Spleen (tissue), 13 donors: ENCODE measurements at places on chromosomes 4 and X.

DNA sequence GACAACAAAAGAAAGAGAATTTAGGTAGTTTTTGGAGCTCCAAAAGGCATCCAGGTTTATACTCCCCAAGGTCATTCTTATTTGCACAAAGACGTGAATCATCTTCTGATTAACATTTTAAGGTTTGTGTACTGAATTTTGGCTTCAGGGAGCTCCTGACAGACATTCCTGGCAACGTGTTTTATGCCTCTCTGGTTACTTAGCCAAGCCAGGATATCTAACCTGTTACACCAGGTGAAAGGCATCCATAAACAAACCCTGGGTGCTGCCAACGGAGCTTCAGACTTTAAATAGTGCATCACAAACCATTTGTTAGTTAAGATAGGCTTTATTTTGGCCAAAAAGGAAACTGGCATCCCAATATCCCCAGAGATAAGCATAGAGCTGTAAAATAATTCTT is 997.3 kb downstream of the ARAP2 start:
- no peak for DNase-seq

DNA sequence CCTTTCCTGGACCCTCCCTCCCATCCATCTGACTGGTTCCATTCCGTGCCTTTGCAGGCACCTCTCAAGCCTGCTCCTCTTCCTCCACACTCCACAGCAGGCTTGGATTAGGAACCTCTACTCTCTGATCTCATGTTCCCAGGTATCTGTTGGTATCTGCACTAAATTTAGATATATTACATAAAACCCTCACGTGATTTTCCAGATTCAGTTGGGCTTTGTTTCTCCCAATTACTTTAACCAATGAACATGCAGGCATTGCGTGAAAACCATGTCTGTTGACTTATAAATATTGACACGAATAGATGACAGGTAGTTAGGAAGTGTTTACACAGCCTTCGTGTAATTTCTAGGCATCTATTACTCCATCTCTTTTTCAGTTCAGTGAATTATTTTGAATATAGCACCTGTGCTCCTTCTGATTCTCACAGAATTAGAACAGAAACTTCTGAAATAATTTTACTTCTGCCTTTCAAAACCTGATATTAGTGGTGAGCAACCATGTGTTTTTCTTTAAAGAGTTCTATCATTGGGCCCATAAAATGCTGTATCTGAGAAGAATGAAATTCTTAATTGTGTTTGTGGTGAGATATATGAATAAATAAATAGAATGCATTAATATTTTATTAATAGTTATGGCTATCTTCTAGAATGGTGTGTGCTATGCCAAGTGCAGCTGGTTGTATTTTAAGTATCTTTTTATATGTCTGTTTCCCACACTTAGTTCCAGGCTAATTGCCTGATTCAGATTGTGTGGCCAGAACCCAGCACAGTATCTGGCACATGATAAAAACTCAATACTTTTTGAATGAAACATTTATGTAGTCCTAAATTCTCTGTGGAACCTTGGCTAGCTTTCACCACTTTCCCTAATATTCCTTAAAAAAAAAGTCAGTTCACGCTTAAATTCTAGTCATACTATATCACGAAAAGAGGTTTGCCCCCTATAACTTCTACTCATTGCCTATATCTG is 304.8 kb downstream of the QDPR start:
- DNase-seq: no peak

DNA sequence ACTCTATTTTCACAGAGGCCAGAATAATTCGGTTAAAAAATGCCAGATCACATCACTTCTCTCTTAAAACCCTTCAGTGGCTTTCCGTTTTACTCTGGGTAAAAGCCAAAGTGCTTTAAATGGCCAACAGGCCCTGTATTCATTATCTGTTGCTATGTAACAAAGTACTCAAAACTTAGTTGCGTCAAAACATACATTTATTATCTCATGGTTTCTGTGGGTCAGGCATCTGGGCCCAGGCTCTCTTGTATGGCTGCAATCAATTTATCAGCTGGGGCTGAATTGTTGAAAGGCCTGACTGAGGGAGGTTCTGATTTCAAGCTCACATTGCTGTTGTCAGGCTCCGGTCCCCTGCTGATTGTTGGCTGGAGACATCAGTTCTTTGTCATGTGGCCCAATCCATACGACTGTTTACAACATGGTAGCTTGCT is 72.7 kb upstream of the H2AZ1 start:
- DNase-seq: no peak

DNA sequence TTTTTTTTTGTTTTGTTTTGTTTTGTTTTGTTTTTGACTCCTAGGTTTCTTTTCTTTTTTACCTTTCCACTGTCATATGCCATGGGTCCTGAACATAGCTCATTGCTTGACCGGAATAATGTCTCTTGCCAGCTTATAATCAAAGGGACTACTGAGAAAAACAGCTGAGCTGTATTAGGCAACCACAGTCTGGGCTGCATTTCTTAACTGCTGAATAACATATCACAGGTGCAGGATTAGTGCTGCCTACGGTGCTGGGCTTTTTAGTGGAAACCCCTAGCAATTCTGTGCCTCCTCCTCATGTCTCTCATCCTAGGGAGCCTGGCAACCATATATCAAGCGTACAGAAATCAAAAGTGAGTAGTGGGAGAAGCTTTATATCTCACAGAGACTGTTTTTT is 333.5 kb downstream of the BMPR1B start:
- no peak for DNase-seq

- DNase-seq: peak; percentile 86
Observed at GRCh38 chr4:37892641-37893040, 1.8 kb downstream of the TBC1D1 start.

GRCh38 chr4:124727331-124727890 is 14.9 kb upstream of the ANKRD50 start:
- DNase-seq: no peak

GRCh38 chrX:154368630-154369448 is 5.6 kb downstream of the FLNA start:
- DNase-seq: peak; percentile 95

DNA sequence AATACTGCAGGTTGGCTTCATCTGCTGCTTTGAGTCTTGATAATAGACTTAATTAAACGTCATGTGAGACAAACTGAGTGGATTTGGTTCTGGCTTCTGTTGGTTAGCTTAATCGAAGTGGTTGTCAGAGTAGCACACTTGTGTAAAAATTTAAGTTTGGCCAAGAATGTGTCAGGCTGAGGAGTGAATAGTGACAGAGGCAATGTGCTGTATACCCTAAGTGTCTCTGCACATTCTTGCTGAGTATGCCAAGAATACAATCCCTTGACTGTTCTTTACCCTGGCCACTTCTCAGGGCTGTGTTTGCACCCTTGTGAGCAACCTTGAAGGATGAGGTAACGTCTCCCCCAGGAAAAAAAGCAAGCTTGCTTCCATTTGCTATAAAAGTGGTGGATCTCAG is 14.9 kb downstream of the RPS3A start:
- no peak for DNase-seq

GRCh38 chr4:185849664-185850550 is 37.9 kb upstream of the SORBS2 start:
- DNase-seq: no peak

DNA sequence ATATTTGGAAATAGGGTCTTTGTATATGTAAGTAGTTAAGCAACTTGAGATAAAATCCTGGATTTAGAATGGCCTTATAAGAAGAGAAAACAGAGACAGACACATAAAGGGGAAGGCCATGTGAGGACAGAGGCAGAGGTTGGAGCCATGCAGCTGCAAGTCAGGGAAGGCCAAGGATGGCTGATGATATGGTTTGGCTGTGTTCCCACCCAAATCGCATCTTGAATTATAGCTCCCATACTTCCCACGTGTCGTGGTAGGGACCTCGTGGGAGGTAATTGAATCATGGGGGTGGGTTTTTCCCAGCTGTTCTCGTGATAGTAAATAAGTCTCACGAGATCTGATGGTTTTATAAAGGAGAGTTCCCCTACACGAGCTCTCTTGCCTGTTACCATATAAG is 76.3 kb downstream of the STK32B start:
- no peak for DNase-seq

GRCh38 chr4:184822356-184822755 is 3.4 kb downstream of the ACSL1 start:
- DNase-seq: no peak

DNA sequence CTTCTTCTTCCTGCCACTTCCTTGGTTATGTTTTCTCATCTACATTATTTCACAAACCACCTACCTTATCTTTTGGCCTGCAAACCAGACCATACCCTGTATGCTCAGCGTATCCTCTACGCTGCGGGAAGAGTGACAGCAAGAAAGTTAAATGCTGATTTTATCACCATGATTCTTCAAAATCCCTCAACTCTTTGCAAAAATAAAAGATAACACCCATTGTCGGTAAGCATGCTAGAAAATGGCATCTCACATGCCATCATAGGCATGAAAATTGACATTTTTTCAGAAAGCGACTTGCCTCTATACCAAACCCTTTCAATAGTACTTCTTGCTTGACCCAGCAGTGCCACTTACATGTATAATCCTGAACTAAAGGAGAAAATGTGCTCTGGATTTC is 102.0 kb downstream of the HPGD start:
- DNase-seq: no peak

GRCh38 chr4:127069675-127070074 is 563.1 kb upstream of the INTU start:
- no peak for DNase-seq

DNA sequence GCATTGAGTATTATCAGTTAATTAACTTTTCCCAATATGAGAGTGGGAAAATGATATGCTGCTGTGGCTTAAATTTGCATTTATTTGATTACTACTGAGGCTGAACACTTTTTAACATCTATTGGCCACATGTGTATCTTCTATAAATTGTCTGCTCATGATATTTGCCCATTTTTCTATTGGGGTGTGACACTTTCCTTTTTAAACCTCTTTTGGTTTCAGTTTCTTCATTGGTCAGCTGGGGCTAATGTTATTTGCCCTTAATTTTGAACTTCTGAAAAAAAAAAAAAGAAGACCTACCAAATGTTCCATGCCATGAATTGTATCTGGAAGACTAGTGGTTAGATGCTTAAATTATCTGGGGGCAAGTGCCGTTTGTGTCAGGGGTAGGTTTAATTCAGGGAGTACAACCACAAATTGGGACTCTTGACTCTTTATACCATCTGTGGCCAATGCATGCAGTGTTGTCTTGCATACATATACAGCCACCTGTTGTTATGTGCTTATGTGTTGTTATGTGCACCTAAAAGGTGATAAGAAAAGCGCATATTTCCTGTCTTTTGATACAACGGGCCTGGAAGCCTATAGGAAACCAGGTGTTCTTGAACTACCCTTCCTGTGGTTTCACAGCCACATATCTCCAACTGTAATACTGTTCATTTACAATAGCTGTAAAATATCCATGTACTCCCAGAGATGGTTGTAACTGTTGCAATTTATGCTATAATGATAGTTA is 49.0 kb downstream of the SH2D1A start:
- DNase-seq: no peak
